NCI-H1694 (cell line): ENCODE measurements at places on chromosomes 16 and 17.

DNA sequence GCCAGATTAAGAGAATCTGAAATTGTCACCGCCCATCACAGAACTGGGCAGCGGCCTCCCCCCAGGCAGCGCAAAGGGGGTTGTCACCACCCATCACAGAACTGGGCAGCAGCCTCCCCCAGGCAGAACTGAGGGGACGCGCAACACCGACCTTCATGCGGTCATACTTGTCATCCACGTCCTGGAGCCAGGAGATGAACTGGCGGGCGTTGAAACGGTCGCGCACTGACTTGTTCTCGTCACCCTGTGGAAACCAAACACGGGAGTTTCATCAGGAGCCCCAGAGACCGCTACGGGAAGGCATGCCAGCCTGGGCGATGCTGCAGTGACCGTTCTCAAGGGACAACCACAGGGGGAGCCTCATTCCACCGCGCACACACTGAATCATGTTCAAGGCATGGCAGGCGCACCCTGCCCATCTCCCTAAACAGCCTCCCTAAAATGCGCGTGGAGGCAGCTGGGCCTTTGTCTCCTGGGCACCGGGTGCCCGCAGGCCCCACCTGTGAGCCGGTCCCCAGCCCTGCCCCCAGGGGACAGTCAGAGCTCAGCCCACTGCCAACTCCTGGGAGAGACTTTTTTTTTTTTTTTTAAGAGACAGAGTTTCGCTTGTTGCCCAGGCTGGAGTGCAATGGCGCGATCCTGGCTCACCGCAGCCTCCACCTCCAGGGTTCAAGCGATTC, 53.3 kb downstream of the ZNF778 start:
- no peak for DNase-seq

- DNase-seq: no peak
Observed at GRCh38 chr17:82832411-82832810, 7.4 kb downstream of the ZNF750 start.

DNA sequence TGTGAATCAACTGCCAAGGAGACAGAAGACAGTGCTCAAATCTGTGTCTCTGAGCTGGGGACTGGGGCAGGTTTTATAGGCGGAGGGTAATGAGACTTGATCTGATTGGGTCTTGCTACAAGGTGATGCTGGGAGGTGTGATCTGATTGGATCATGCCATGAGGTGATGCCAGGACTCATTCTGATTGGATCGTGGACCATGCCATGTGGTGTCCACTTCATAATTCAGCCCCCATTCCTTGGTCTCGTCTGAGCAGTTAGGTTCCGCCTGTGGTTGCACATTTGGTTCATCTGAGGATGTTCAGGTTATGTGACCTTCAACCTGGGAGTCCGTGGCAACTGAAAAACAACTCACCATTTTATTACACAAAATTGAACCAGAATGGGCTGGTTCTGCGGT, 41.0 kb downstream of the OTOA start:
- no peak for DNase-seq

DNA sequence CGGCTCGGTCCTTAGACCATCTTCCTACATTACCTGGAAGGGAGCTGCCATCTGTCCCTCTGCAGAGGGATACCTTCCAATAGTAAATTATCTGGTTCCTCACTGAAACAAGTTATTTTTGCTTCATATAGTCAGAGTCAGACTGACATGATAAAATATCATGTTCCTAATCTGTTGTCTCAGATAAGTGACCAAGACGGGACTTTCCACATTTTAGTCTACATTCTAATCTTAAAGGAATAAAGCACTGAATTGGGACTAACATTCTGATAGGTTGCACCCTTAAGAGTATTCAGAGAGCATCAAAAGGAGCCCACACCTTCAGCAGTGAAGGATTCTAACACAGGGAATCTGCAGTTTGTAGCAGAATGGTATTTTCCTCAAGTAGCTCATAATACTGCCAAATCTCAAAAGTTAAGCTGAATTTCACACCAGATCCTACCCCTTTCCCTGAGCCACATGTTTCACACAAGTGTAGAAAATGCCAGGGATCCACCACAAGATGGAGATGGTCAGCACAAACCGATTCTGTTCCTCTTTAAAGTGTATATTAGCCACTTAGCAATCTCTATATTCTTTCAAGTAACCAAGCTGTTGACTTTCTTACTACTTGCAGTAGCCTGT, 13.4 kb downstream of the GINS2 start:
- DNase-seq: no peak

GRCh38 chr17:77734371-77735080, 224.0 kb upstream of the TNRC6C start:
- peak; percentile 90 for DNase-seq

- no peak for DNase-seq
Observed at GRCh38 chr17:35468475-35468874, 19.9 kb upstream of the SLFN13 start.

DNA sequence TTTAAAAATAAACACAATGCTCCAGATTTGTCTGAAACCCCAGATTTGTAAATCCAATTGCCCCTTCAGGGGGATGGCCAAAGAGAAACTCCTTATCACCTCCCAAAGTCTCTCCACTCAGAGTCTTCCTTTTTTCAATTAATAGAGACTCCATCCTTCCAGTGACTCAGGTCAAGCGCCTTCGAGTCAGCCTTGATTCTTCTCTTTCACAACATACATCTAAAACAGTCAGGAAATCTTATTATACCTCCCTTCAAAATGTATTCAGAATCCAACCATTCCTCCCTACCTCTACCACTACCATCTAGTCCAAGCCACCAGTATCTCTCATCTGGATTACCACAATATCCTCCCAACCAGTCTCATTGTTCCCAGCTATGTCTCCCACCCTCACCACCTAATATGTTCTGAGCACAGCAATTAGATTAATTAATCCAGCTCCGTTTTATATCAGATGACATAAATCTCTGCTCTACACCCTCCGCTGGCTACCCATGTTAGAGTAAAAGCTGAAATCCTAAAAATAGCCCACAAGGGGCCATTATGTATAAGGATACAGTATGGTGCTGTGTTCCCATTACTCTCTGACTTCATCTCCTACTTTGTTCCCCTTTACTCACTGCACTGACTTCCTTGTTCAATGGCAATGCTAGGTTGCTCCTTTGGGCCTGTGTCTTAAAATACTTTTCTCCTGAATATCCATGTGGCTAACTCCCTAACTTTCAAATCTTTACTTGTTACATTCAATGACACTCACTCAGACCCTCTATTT, 11.8 kb downstream of the SIAH1 start:
- no peak for DNase-seq

DNA sequence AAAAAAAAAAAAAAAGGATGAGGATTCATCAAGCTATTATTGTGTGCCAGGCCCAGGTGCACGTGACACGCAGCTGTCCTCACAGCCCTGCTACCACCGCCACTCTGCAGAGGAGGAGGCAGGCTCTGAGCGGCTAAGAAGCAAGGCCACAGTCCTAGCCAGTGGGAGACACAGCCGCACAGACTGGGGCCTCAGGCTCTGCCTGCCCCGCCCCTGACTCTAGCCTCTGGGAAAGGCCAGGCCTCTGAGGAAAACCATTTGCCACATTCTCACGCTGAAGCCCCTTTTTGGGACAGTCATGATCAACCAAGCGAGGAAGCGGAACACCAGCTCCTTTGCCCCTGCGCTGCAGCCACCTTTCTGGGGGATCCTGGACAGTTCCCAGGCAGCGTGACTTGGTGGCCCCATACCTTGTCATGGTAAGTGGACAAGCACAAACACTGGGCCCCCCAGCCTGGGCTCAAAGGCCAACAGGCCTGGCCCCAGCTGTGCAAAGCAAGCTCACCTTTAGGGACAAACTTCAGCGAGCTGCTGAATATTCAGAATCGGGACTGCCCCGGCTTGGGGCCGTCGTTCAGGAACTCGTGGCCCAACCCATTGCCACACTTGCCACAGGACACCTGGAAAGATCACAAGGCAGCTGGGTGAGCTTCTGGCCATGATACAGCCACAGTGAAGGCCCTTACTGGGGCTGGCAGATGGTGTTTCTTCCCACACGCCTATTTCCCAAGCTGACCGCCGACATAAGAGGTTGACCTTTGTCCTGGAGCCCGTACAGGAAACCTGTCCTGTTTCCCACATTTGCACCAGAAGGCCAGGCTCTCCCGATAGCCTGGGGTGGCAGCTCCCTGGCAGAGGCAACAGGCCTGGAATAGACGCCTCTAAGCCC, 2.5 kb downstream of the MSRB1 start:
- DNase-seq: no peak

DNA sequence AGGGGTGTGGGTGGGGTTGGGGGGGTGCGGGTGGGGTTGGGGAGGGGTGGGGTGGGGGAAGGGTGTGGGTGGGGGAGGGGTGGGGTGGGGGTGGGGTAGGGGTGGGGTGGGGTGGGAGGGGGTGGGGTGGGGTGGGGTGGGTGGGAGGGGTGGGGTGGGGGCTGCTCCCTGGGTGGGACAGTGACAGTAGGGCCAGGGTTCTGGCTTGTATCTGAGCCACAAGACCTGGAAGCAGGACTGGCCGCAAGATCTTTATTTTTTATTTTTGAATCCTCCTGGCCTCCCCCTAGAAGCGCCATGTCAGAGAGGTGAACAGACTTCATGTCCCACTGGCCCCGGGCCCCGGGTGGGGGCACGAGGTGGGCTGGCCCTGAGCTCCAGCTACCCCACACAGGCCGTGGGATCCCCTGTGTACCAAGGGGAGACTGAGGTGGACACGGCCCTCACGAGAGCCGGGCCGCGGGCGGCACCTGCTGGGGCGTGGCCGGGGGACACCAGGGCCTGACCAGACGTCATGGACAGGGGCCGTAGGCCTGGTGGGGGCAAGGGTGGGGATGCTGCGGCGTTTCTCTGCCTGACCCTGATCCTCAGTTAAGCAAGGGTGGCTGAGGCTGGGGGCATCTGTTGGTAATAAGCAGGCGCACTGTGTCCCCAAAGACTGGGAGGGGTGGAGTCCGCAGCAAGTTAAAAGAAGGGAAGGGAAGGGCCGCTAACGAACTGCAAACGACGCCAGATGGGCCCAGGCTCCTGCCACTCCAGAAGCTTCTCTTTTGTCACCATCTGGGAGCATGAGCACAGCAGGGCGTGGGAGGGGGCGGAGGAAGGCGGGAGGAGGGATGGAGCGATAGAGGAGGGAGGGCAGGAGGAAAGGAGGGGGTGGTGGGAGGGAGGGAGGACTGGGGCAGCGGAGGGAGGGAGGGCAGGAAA, 22.3 kb upstream of the PABPN1L start:
- DNase-seq: peak; percentile 34

DNA sequence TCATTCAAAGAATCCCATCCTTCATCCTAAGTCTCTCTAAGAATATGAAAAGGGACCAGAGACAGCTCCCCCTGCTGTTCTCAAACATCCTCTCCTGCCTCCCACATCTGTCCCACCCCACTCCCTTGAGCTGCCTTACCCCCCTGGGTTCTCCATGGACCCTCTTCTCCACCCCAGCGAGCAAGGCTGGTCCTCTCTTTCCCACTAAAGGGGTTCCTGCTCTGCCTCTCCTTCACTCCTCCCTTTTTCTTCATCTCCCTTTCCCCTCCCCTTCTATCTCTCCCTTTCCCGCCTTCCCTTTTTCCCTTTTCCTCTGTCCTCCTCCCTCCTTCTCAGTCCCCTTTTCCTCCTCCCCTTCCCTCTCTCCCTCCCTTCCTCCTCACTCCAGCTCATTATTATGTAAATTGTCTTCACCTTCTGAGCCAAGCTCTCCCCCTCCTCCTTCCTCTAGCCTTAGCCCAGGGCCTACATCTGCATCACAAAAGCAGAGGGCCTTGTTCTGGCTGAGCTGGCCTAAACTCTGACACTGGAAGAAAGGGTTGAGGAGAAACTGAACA, 90.0 kb downstream of the GNAO1 start:
- no peak for DNase-seq

- no peak for DNase-seq
Observed at GRCh38 chr16:15635926-15636325, 7.0 kb downstream of the MARF1 start.

- no peak for DNase-seq
Observed at GRCh38 chr17:78611607-78612006, 34.4 kb upstream of the DNAH17 start.

- DNase-seq: no peak
Observed at GRCh38 chr16:49659356-49659755, 196.6 kb downstream of the ZNF423 start.

DNA sequence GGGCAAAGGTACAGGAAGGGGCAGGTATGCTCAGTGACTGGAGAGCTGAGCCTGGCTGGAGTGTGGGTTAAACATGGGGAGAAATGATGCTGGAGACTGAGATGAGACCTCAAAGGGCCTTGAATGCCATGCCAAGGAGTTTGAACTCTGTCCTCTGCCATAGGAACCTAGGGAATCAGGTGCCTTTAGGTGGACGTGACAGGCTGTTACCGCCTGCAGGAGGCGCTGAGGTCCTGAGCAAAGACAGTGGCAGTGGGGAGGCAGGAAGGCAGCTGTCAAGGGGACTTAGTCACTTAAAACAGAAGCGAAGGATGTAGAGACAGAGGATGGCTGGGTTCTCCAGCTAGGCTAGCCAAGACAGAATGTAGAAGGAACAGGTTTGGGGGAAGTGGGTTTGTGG, 9.1 kb downstream of the PSMB3 start:
- DNase-seq: peak; percentile 35

DNA sequence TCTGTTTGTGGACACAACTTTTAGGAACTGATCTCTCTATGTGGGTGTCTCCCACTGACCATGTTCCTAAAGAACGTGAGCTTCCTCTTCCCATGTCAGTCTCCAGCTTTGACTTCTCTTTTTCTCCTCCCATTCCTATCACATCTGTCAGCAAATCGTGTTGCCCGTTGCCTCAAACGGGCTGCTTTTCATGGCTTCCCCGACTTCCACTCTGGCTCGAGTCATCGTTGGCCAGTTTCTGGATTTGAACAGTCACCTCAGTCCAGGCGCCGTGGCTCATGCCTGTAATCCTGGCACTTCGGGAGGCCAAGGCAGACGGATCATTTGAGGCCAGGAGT, 5.4 kb downstream of the ABCC1 start:
- DNase-seq: no peak

- peak; percentile 15 for DNase-seq
Observed at GRCh38 chr16:47320546-47321310, 140.1 kb downstream of the ITFG1 start.

DNA sequence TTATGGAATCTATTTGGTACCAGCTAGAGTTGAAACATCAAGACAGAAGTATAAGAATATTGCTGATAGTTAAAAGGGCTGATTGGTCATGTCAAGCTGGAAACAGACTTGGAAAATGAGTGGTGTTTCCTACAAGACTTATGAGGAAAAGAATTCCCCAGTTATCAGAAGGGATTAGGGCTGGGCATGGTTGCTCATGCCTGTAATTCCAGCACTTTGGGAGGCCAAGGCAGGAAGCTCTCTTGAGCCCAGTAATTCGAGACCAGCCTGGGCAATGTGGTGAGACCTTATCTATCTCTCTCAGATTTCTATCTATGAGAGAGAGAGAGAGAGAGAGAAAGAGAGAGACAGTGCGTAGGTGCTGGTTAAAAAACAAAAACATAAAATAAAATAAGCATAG, 139.5 kb upstream of the PMFBP1 start:
- DNase-seq: no peak

DNA sequence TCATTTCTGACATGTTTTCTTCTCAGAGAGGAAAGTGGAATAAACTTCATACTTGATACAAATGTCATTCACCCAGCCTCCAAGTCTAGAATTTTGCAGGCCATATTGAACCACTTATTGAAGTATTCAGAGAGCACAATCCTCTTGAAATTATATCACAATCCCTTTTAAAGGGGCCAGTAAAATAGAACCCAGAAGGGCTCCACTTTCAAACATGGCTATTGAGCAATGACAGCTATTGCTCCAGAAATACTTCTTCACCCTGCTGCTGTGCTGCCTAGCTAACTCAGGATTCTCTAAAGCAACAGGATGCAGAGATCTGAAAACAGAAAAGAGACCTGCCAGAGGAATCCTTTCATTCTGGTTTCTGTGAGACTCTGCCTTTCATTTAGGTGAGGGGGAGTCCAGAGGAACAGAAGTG, 275.0 kb upstream of the CDH5 start:
- no peak for DNase-seq
